ENCODE measurements at places on chromosomes 7 and 10. TPM values are rescaled to one million over a fixed set of nuclear protein-coding genes. Genes with fewer than 3 reads are reported as not detected.

The TMEM209 gene
- total RNA-seq = 32.3 TPM

The SUPV3L1 gene
- total RNA-seq = 65.0 TPM

The SORCS1 gene
- total RNA-seq = not detected

The PHTF2 gene
- total RNA-seq = 61.5 TPM

DNA sequence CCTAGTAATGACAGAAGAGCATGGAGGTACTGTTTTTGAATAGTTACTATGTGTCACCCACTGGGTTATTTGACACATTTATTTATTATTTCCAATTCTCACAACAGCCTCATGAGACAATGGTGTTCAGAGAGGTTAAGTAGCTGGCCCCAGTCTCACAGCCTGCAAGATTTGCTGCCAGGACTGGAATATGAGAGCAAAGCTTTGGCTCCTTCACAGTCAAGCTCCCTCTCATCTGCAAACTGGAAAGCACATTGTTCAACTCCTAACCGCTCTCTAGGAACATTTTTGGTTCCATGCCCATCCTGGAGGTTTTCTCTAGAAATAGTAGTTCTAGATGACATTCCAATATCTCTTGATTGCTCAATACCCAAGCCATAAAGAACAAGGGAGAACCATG is 75.5 kb upstream of the CXCL12 start:
- DNase-seq = no peak

GRCh38 chr7:131124001-131124629 is 203.6 kb upstream of the MKLN1 start:
- no peak for DNase-seq

DNA sequence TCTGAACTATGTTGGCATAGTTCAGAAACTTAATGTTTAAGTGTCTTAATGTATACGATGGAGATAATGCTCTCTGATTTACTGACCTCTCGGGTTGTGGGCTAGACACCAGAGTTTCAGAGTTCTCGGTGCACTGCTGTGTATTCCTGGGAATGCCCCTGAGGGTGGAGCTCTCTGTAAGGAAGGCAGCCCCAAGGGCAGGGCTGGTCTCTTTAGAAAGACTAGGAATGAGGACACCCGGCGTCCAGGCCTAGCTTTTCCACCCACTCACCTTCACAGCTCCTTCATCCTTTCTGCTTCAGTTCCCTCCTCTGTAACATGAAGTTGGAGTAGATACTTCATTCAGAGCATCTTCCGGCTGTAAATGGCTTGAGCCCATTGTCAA is 536.6 kb upstream of the GALNT17 start:
- no peak for DNase-seq

- no peak for DNase-seq
Measured at GRCh38 chr10:1266033-1266802, 210.0 kb downstream of the WDR37 start.

GRCh38 chr7:33278095-33278494 is 148.7 kb downstream of the BBS9 start:
- no peak for DNase-seq

Data from Panc1 (cell line).